ENCODE measurements at places on chromosomes 7 and 10. TPM values are rescaled to one million over a fixed set of nuclear protein-coding genes. Genes with fewer than 3 reads are reported as not detected.

The EGR2 gene
- total RNA-seq, result 126 TPM

The PPP1R9A gene
- not detected for total RNA-seq

The INA gene
- 0.87 TPM for total RNA-seq

The TAS2R60 gene
- total RNA-seq, result not detected

The FFAR4 gene
- not detected for total RNA-seq

The CPEB3 gene
- total RNA-seq, result 1.9 TPM

The ADRA2A gene
- total RNA-seq, result not detected

The CHST3 gene
- 0.52 TPM for total RNA-seq

- H3K27me3 ChIP-seq, result no peaks in the 10 kb centered on the region
- H3K36me3 ChIP-seq, result peaks cover 62% of the 10 kb centered on the region
- H3K27ac ChIP-seq, result no peak overlapping the region
- no peak for DNase-seq
- peaks cover 8% of the 10 kb centered on the region for H3K4me1 ChIP-seq
These were observed 19.7 kb downstream of the TMEM60 start for GRCh38 chr7:77778535-77778934.

DNA sequence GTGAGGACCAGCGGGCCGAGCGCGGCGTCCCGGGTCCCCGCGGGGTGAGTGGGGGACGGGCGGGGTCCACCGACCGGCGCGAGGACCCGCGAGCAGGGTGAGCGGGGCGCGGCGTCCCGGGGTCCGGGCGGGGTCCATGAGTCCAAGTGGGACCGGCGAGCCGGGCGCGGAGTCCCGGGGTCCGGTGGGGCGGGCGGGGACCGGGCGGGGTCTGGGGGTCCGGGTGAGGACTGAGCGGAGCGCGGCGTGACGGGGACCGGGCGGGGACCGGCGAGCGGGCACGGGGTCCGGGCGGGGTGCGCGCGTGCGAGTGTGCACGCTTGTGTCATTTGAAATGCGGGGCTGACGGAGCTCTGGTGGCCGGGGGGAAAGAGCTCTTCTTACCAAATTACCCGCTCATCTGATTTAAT is 765 bp downstream of the CELF2 start:
- peaks cover 9% of the 10 kb centered on the region for H3K4me1 ChIP-seq
- DNase-seq, result no peak
- no peak overlapping the region for H3K27ac ChIP-seq
- H3K36me3 ChIP-seq, result no peaks in the 10 kb centered on the region
- H3K27me3 ChIP-seq, result peaks cover 81% of the 10 kb centered on the region

DNA sequence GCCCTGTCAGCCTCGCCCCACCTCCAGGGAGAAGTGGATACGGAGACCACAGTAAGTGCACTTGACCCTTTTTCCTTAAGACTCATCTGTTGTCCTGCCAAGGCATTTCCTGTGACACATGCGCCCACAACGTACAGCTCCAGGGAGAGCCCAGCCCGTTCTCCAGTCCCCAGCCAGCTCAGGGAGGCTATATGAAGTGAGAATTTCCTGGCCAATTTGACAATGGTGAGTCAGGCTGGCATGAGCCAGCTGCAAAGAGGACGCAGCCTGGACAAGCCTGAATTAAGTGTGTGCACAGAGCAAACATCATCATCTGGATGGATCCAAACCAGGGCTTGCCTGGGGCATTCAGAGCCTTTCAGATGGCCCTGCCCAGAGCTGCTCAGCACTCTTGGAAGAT is 244.8 kb downstream of the KCNMA1 start:
- no peaks in the 10 kb centered on the region for H3K36me3 ChIP-seq
- H3K4me1 ChIP-seq, result no peaks in the 10 kb centered on the region
- H3K27ac ChIP-seq, result no peak overlapping the region
- no peak for DNase-seq
- H3K4me3 ChIP-seq, result no peak overlapping the region

DNA sequence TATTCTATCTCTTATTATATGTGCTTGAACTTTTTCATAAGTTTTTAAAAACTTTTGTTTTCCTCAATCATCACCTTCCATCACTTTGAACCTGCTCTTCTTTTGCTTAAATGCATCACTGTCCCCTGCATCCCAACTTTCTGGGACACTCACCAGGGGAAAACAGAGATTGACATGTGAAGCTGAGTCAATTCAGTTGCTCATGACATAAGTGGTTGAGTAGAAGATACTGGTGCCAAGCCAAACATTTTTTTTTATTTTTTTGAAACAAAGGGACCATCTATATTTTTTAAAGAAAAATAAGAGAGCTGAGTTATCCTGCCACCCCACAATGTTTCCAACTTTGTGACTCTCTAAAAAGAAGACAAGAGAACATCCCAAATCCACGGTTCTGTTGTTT is 61.8 kb upstream of the AHR start:
- H3K27me3 ChIP-seq, result peaks cover 3% of the 10 kb centered on the region
- no peak for DNase-seq
- peaks cover 17% of the 10 kb centered on the region for H3K36me3 ChIP-seq
- H3K27ac ChIP-seq, result no peak overlapping the region
- H3K4me1 ChIP-seq, result peaks cover 44% of the 10 kb centered on the region
- no peak overlapping the region for H3K4me3 ChIP-seq

DNA sequence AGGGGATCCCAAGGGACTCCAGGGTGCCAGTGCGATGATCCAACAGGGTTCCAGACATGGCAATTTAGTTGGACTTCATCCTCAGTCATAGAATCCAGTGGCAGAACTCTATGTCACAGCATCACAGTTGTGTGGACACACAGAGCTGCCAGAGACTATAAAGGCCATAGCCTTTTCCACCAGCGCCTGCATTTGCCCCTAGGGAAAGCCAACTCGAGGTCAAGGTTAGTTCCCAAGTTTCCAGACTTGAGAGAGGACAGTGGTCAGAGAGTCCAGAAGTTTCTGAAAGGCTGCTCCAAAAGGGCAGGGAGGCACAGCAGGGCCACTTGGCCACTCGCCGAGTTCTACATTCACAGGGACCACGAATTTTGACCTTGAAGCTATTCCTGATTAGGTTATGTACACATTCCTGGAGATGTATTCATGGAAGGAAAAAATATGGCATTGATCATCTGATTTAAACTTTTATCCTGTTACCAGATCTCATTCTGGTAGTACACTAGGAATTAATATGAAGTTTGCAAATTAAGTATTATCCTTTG is 170.1 kb downstream of the KCNMA1 start:
- H3K4me3 ChIP-seq, result no peak overlapping the region
- H3K36me3 ChIP-seq, result no peaks in the 10 kb centered on the region
- no peak for DNase-seq
- no peaks in the 10 kb centered on the region for H3K4me1 ChIP-seq

DNA sequence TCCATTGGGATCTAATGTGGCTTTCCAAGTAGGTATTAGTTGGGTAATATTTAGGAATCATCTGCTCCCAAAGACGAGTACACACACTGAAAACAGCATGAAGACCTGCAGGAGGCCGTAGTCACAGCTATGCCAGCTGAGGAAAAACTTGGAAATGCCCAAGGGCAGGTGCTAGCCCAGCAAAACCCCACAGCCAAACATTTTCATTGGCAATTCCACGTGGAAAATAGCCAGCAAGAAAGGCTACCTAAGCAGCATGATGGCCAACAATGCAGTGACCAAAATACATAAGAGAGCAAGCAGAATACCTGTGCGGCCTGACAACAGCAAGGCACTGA is 32.7 kb downstream of the DOCK4 start:
- no peaks in the 10 kb centered on the region for H3K36me3 ChIP-seq
- peaks cover 20% of the 10 kb centered on the region for H3K27me3 ChIP-seq
- DNase-seq, result no peak

DNA sequence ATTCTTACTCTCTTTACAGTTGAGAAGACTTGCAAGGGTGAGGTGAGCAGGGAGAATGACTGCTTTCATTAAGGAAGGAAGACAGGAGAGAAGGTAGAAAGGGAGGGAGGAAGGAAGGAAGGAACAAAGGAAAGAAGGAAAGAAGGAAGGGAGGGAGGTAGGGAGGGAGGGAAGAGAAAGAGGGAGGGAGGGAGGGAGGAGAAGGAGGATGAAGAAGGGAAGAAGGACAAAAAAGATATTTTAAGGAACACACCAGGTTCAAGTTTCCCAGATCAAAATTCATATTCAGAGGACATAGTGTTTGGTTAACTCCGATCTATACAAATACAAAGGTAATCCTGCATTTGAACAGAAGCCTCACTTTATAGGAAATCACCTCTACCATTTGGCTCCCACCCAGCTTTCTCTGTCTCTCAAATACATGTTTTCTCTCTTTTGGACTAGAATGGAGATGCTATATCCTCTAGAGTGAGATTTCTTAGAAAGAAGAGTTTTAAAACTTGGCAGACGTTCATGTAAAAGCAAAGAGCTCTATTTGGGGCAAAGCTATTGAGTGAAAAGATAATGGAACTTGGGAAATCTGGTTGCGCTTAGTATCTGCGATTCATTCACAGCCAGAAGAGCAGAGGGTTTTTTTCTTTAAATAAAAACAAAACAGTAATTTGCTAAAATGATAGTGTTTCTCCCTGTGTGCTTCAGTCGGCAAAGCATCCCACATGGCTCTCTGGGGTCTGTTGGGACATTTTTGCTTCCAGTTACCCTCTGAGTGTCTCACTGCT is 261.9 kb upstream of the LYZL1 start:
- H3K4me3 ChIP-seq, result no peak overlapping the region
- H3K4me1 ChIP-seq, result no peaks in the 10 kb centered on the region
- H3K36me3 ChIP-seq, result no peaks in the 10 kb centered on the region
- no peak for DNase-seq
- H3K27me3 ChIP-seq, result no peaks in the 10 kb centered on the region

GRCh38 chr7:53800746-53801145 is 741.4 kb upstream of the VSTM2A start:
- DNase-seq, result no peak
- no peaks in the 10 kb centered on the region for H3K27me3 ChIP-seq
- no peak overlapping the region for H3K4me3 ChIP-seq
- no peaks in the 10 kb centered on the region for H3K36me3 ChIP-seq
- H3K4me1 ChIP-seq, result no peaks in the 10 kb centered on the region

DNA sequence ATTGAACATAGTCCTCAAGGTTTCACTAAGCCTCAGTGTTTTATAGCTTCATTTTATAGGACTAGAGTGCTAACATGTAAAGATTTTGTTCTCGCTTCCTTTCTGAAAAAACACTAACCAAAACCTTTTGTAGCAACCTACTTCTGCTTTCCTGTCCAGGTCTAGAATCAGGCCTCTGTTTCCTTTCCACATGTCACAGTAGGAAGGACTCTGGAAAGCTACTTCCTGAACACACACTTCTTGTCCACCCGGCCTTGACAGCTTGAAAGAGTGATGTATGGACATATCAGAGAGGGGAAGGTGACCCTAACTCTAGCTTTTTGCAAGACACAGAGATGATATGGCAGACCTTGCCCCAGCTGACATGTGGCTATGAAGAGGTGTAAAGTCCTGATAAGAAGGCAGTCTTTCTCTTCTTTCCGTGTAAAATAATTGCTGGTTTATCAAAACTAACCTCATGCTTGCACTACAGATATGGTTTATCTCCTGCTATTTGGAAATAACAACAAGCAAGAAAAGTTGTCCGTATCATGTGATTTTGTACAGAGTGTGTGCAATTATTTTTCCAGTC is 175.4 kb downstream of the SKAP2 start:
- no peak overlapping the region for H3K4me3 ChIP-seq
- no peak for DNase-seq
- no peaks in the 10 kb centered on the region for H3K36me3 ChIP-seq
- H3K27ac ChIP-seq, result no peak overlapping the region
